HFF-Myc (cell line): ENCODE measurements at places on chromosomes 2 and 18.

GRCh38 chr2:216554755-216555154, 56.1 kb downstream of the RPL37A start:
- DNase-seq, result no peak

DNA sequence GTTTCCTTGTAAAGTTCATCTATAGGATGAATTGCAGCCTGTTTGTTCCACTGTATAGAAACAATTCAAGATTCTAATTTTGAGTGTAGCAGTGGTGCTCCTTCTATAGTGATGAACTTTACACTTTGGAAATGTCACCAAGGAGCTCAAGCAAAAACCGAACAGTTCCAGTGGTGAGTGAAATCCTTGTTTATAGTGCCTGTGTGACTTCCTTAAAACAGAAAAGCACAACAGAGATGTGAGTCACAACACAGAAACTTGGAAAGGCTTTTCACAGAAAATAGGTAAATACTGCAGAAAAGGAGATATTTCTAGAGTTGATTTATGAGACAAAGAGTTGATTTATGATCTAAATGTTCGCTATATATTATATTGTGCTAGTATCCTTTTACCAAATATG, 482.0 kb downstream of the PTPRM start:
- no peak for DNase-seq

DNA sequence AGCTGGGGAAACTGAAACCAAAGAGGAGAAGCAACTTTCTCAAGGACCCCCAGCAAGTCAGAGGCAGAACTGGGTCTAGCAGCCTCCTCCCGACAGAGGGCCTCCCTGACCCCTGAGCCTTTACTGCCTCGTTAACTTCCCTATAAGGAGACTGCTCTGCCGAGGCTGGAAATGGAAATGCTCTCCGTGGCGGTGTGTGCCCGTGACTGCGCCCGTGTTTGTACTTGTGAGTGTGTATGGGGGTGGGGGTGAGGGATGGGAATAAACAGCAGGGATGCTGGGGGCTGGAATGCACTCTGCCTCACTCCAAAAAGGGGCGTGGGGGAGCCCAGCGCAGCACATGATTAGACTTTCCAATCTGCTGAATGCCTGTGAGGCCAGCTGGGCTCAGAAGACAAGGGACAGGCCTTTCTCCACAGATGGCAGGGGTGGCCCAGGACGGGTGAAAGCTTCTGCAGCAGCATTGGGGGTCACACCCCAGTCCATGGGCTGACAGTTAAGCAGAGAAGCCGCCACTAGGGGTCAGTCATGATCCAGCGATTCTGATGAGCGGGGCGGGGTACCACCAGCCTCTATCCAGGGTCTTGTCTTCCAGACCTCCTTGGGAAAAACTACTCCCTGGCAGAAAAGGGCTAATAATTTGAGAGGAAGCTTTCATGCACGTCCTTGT, 26.8 kb downstream of the MPHOSPH10 start:
- DNase-seq, result no peak

GRCh38 chr18:54710900-54711281, 117.4 kb upstream of the RAB27B start:
- no peak for DNase-seq

GRCh38 chr2:222357930-222358329, 59.1 kb upstream of the PAX3 start:
- no peak for DNase-seq

DNA sequence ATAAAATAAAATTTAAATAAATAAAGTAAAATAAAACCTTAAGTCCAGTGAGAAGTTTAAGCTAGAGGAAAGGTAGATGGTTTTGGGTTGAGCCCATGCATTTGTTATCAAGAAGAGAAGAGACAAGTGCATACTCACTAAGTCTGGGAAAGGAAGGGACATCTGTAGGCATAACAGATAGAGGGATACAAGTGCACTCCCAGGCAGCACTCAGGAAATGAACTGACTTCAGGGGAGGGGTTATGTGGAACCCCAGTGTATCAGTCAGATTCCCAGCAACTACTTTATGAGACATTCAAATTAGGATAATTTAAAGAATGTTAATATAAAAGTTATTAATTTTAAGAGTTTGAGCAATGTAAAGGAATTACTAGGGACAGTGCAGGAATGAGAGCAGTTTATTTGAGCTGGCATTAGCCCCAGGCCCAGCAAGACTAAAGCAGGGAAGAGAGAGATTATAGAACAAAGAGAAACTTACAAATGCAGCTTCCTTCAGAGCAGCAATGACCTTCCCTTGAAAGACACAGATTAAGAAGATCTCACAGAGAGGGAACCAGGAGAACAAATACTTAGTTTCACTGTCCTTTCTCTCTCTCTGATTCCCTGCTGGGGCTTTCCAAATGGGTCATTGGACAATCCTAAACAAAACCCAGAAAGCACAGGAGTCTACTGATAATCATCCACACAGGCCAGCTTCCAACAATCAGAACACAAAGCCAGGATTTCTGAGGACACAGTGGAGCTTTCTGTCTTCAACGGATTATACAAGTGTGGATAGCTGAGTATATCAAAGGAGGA, 109.7 kb downstream of the ERBB4 start:
- DNase-seq, result no peak

DNA sequence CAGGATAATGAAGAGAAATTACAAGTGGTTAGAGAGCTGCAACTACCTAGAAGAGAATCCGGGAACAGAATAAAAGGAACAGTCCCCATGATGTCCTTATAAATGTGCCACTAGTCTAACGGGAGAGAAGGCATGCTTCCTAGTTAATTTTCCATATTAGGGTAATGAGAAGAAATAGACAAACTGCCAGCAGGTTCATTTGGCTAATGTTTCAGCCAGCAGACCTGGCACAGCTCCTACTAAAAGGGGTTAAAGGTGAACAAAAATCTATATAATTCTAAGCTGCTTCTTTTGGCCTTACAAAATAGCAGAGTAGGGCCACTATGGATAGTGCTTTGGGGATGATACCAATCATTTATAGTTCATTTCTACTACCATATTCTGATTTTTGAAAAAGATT, 845.3 kb upstream of the GCFC2 start:
- no peak for DNase-seq
